ENCODE measurements at places on chromosomes 4 and X. TPM values are rescaled to one million over a fixed set of nuclear protein-coding genes. Genes with fewer than 3 reads are reported as not detected.

GRCh38 chrX:135213200-135213844, 38.5 kb upstream of the ETDA start:
- no peak for DNase-seq

- no peak for DNase-seq
Observed at GRCh38 chr4:74016068-74016467, 17.6 kb upstream of the CXCL5 start.

- no peak for DNase-seq
Observed at GRCh38 chr4:41060352-41061334, 153.7 kb downstream of the APBB2 start.

GRCh38 chr4:61204353-61205060, 4.4 kb downstream of the ADGRL3 start:
- DNase-seq = no peak

GRCh38 chr4:13212936-13213335, 271.2 kb downstream of the RAB28 start:
- DNase-seq = no peak

- no peak for DNase-seq
Observed at GRCh38 chr4:110371016-110371770, 104.8 kb upstream of the ENPEP start.

DNA sequence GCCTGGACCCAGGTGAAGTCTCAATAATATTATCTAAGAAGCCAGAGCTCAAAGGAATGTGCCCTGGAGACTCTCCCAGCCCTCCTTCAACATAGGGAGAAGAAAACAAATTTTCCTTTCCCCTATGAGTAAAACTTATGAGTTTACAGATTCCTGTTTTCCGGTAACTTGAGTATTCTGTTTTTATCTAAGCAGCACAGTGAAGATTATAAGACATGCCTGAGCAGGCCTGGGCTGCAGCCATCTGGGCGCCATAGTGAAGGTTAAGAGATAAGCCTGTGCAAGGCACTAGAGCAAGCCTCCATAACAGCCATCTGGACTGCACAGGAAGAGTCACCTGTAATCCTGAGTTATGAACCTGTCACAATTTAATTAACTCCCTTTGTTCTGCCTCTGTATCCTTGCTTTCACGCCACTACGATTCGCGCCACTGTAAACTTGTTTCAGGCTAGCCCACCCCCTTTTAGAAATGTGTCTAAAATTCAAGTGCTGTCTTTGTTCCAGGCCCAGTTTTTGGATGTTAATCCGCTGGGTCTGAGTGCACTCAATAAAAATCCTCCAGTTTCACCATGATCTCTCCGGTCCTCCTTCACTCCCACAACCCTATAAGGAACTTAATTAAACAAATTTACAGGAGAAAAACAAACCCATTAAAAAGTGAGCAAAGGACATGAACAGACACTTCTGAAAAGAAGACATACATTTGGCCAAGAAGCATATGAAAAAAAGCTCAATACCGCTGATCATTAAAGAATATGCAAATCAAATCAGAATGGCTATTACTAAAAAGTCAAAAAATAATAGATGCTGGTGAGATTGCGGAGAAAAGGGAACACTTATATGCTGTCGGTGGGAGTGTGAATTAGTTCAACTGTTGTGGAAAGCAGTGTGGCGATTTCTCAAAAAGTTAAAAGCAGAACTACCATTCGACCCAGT, 189.5 kb downstream of the APBB2 start:
- DNase-seq = peak; percentile 70

DNA sequence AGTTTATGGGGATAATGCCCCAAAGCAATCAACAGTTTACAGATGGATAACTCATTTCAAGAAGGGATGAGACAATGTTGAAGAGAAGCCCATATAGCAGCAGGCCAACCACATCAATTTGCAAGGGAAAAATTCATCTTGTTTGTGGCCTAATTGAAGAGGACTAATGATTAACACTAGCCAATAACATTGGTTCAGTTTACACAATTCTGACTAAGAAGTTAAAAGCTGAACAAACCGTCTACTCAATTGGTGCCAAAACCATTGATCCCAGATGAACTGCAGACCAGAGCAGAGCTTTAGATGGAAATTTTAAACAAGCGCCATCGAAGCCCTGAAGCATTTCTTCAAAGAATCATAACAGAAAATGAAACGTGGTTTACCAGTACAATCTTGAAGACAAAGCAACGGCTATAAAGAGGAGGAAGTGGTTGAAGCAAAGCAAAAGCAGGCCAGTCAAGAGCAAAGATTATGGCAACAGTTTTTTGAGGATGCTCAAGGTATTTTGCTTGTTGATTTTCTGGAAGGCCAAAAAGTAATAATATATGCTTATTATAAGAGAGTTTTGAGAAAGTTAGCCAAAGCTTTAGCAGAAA, 20.5 kb upstream of the BLTP1 start:
- DNase-seq = no peak

- no peak for DNase-seq
Observed at GRCh38 chr4:54067166-54067565, 2.8 kb upstream of the CHIC2 start.

DNA sequence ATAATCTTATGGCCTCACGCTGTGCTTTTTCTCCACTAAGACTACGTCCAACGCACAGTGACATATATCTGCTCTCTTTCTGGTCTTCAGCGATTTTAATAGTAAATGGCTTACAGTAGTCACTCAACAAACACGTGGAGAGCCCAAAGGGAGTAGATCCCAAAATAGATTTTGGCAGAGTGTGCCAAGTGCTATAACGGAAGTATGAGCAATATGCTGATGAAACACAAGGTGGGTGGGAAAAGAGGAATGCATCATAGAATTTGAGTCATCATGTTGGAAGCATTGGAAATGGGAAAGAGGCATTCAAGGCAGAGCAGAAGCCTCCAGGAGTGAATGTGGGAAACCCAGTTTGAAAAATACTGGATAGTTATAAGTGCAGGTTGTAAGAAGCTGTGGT, 129.1 kb upstream of the LDB2 start:
- no peak for DNase-seq

DNA sequence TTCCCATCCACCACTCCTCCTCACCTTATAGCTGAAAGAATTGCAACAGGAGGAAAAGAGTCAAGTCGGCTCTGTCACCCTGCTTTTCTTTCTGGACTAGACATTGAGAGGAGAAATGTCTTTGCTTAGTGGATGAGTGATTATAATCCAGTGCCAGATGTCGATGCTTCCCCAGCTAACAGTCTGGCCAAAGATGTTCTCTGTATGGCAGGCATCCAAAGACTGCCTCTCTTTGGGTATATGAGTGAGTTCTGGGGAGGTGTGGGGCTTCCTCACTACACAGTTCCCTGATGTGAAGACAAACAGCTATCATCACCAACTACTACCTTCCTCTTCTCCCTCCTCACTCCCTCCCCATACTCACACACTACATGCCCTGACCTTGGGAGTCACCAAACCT, 90.9 kb downstream of the COMMD8 start:
- no peak for DNase-seq

- no peak for DNase-seq
Observed at GRCh38 chr4:54101190-54102041, 1.5 kb downstream of the GSX2 start.

DNA sequence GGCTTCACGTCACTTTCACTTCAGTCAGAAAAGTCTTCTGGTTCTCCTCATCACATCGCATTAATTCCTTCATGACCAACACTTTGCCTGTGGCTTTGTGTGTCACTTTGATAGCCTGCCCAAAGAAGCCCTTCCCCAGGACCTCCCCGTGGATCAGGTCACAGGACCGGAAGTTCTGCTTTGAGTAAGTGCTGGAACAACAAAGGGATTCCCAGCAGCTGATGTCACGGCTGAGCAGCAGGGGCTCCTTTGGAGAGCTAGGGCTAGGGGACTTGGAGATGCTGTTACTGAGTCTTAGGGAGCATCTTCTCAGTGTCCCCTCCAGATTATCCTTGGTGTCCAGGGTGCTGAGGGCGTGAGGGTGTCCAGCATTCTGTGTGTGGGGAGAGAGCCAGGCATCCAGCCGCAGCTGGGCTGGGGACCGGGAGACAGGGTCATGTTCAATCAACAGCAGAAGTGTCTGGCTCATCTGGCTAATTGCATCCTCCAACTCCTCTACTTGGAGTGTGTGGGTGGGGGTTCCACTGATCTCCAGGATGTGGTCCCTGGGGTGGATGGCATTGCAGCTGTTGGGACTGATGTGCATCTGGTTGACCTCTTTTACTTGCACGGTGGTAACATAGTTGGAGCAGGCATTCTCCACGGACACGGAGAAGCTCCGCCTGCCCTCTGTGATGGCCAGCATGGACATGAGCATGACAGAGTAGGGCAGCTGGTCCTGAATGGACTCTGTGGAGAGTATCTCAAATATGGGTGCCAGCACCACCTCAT, 39.2 kb upstream of the ARHGAP6 start:
- no peak for DNase-seq

GRCh38 chr4:112766422-112766821, 129.5 kb downstream of the LARP7 start:
- DNase-seq = no peak

DNA sequence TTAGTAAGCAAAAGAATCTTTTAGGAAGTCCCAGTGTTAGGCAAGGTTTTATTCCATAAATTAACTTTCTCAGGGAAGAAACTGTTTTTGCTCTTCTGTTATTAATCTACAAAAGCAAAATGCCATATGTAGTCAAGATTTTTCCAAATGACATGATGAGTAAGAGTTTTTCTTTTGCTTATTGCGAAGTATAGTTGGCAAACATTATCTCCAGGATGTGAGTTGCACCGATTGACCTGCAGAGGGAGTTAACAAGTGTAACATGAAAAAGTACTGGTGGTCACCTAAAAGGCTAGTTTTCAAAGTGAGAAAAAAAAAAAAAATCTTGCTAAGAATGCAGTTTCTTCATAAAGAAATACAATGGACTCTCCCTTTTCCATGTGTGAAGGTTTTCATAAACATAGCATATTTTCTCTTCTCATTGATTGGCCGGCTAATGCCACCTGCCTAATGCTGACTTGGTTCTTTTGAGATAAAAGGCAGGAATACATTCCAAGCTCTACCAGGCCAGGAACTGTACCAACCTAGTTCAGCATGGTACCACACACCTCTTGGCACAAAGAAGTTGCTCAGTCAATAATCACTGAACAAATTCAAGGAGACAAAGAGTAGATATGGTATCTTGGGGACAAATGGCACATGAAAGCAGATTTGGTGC, 100.2 kb downstream of the LNX1 start:
- DNase-seq = peak; percentile 69

DNA sequence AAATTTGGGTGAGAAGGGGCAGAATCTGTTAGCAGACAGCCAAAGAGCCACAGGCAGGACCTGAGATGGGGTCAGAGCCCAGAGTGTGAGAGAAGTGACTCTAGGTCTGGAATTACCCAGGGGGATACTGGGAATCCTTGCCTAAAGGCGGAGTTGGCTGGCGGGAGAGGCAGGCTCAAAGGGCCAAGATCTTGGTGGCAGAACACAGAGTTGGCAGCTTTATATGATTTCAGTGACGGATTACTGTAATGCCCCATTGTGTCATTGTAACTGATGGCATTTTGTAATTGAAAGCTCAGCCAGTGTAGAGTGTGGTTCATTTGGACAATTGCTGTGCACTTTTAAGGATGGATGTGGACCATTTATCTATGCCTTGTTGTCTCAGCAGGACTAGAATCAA, 77.3 kb downstream of the SMIM20 start:
- DNase-seq = no peak

DNA sequence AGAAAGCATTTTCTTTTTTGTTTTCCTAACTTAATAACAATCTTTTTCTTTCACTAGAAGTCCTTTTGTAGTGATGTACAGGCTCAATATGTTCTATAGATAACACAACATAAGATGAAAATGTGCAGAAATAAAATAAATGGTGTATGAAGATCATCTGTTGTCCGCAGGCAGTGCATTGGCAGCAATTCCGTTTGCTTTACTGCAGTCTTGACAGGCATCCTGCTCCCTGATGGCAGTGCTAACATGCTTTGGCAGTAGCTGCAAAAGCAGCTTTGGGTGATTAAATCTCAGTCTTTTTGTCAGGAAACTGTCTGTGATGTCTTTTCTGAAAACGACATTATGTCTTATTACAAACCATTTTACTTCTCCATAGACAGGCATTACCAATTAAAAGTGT, 131.4 kb downstream of the TRAM1L1 start:
- no peak for DNase-seq

GRCh38 chrX:130393451-130394074, 8.1 kb upstream of the GPR119 start:
- peak; percentile 60 for DNase-seq

GRCh38 chrX:136866337-136867095, 14.0 kb downstream of the RBMX start:
- DNase-seq = peak; percentile 12

GRCh38 chrX:22118161-22118830, 86.2 kb downstream of the PHEX start:
- no peak for DNase-seq

- DNase-seq = no peak
Observed at GRCh38 chr4:108535757-108536156, 84.6 kb upstream of the RPL34 start.

Gene OTC
- polyA plus RNA-seq = not detected

Gene AWAT2
- not detected for polyA plus RNA-seq

Gene GAGE12D
- not detected for polyA plus RNA-seq

Gene APBB2
- 9.9 TPM for polyA plus RNA-seq

Gene ATOH1
- polyA plus RNA-seq = not detected

Gene HTN1
- polyA plus RNA-seq = not detected

Gene COX7B2
- not detected for polyA plus RNA-seq

Gene CSAG1
- polyA plus RNA-seq = 0.27 TPM

Gene FAM9C
- polyA plus RNA-seq = not detected

Gene PWWP3B
- polyA plus RNA-seq = not detected

Gene CDS1
- 0.46 TPM for polyA plus RNA-seq

Gene GAGE12E
- not detected for polyA plus RNA-seq

Gene CT45A7
- polyA plus RNA-seq = not detected

Gene PCDH10
- polyA plus RNA-seq = 0.58 TPM

Gene C4orf50
- not detected for polyA plus RNA-seq

Gene SLC25A4
- 15.4 TPM for polyA plus RNA-seq
